Renal cortical epithelial cell (primary cell): ENCODE measurements at places on chromosomes 1 and 21. TPM values are rescaled to one million over a fixed set of nuclear protein-coding genes. Genes with fewer than 3 reads are reported as not detected.

GRCh38 chr1:18481921-18482701 is 1.4 kb downstream of the KLHDC7A start:
- DNase-seq, result no peak

- no peak for DNase-seq
These were observed 262.8 kb upstream of the PBX1 start for GRCh38 chr1:164296172-164296571.

DNA sequence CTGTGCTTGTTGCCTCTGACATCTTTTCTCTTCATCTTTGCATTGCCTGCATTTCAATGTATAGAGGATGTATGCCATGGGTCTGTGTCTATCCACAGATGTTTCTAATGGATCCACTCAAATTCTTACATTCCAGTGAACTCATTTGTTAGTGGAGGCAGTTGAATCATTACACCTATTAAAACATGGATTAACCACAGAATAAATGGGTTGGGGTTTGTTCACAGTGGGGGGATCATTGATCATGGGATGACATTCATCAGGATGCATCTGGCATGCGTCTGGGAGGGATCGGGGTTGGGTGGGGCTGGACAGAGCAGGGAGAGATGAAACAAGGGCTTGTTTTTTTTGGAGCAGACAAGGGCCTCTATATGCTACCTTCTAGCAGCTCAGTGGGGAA is 182.5 kb downstream of the RHOU start:
- no peak for DNase-seq

GRCh38 chr1:147236959-147237791 is 5.3 kb upstream of the CHD1L start:
- no peak for DNase-seq

GRCh38 chr1:221998781-221999180 is 256.9 kb upstream of the DUSP10 start:
- DNase-seq, result no peak

The LHX8 gene
- not detected in 2 replicates for total RNA-seq

The ZNF695 gene
- total RNA-seq, result 1.5 and 3.0 TPM in 2 replicates

The KLF17 gene
- not detected in 2 replicates for total RNA-seq

The FABP3 gene
- 11.3 and 74.1 TPM in 2 replicates for total RNA-seq

DNA sequence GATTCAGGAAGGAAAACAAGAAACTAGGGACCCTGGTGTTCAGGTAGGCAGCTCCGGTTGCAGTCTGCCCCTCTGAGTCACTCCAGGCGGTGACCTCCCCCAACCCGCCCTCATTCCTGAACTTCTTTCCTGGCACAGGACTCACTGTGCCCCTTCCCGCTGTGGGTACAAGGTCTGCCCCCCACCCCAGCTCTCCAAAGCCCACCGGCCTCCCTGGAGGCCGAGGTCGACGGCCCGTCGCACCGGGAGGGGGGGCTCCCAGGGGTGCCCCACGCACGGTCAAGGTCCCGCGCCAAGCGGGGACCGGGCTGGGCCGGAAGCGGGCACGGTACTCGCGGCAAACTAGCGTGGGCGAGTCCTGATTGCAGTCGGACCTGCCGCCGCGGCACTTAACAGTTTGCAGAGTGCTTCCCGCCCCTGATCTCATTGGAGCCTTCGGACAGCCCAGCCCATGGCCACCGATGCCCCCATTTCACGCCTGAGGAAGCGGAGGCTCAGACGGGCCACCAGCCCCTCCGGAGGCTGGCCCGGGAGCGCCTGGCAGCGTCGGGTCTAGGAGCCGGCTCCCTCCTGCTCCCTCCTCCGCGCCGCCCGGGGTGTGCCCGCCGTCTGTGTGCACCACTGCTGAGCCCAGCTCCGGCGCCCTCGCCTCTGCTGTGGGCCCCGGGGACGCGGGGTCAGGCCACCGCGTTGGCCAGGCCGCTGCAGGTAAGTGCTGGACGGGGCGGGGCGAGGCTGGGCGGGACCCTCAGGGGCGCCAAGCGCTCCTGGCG is at the start of gene GJB3:
Gene GJB3 (plus strand): TSS at position 144 of the 773 bp plus-strand sequence. CDS start 3,549 bp downstream, outside the sequence.
- peak; percentile 27 for DNase-seq
